ENCODE measurements at places on chromosomes 6 and 20.

DNA sequence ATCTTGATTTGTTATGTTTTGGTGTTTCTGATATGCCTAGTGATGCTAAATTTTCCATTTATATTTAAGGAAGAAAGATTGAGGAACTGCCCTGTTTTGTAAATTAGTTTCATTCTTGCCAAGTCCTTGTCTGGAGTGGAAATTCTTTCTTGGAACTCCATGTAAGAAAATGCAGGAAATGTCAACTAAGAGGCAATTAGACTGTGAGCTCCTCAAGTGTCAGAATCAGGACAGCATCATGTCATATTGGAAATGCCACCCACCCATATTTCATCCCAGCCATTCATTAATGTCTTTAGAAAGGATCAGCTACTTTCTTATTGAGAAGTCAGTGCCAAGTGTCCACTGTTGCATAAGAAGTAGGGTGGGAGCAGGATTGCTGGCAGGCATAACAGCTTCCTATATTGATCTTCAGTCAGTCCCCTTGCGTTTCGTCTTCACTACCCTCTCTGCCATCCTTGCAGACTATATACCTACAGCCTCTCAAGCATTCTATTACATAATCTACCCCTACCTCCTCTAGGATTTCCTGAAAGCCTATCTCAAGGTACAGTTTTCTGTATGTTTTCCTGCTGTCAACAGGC lies 42.4 kb downstream of the HAO1 start:
- DNase-seq, result no peak

DNA sequence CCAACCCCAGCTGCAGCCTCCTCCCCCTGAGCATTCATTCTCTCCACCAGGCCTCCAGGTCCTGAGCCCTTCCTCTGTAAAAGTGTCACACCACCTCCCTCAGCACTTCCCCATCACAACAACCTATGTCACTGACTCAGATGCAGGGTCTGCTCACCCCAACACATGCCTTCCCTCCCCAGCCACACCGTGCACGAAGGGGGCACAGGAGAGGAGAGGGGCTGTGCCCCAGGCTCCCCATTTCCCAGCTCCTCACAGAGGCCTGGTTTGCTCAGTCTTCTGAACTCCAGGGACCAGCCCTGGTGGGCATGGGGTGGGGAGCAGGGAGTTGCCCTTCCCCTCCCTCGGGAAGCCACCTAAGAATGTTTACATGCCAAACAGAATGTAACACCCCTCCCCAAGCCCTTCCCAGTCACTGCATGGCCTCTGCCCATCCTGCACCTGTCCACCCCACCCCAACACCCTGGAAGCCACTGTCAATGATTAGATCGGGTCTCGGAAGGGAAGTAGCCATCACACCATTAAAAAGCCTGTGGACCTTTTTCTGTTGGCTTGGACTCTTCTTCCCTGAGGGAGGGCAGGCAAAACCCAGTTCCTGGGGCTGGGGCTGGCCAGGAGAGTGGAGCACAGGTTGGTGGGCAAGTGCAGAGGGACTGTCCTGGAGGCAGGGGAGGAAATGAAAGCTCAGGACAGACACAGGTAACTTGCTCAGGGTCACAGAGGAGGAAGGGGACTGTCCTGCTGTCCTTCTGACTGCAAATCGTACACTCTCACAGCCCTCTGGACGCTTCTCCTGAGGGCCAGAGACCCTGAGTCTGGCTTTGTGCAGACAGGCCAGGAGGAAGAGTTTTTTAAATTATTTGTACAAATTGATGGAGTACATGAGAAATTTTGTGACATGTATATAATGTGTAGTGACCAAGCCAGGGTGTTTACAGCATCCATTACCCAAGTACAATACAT lies 10.1 kb upstream of the SLC22A7 start:
- no peak for DNase-seq

- DNase-seq, result no peak
These were observed 36.5 kb downstream of the USP49 start for GRCh38 chr6:41858703-41859102.

DNA sequence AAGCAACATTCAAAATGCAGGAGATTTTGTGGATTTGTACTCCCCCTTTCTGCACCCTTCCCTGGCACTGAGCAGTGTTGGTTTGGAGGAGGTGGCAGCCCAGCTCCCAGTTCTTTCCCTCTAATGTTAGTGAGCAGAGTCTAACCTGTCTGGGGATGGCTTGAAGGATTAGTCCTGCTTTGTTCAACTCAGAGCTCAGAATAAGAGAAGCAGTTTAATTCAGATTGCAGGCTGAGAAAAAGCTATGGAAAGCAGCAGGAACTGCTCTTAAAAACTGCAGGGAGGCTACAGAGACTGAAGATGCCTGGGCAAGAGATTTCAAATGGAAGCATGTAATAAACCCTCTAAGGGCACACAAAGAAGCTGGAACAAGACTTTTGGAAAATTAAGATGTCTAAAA lies 223.4 kb upstream of the GGTLC1 start:
- no peak for DNase-seq

GRCh38 chr6:113707194-113707593 lies 150.0 kb upstream of the MARCKS start:
- DNase-seq, result no peak

DNA sequence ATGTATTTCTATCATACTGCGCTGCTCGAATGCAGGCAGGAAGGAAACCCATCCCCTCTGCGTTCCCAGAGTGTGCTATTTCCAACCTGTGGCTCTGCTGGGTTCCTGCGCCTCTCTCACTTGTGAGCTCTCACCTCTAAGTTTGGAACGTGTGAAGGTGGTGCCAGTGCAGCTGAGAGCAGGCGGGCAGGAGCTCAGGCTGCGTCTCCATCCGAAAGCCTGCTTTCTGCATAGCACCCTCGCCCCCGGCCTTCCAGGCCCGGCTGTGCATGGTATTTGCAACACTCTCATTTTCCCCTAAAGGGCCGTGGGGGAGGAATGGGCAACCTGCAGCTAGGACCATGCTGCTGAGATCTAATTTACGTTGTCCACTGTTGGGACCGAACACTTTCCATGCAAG lies 288.0 kb upstream of the TSHZ2 start:
- no peak for DNase-seq
